Stimulated activated CD4-positive, alpha-beta T cell treated with anti-CD3 and anti-CD28 coated beads, TNF-alpha, amount 100 ng/mL, for 4 hours (primary cell): ENCODE measurements at places on chromosomes 4 and X.

DNA sequence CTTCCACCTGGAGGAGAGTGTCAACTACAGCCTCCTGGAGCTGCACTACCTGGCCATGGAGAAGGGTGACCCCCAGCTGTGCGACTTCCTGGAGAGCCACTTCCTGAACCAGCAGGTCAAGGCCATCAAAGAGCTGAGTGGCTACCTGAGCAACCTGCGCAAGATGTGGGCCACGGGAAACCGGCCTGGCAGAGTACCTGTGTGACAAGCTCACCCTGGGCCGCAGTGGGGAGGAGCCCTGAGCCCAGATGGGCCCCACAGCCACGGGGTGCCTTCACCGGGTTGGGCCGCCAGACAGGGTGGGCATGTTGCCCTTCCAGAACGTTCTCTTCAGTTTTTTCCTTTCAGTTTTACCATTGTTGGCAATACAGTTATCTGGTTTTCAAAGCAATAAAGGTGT, 15.2 kb upstream of the FAM47A start:
- no peak for DNase-seq

DNA sequence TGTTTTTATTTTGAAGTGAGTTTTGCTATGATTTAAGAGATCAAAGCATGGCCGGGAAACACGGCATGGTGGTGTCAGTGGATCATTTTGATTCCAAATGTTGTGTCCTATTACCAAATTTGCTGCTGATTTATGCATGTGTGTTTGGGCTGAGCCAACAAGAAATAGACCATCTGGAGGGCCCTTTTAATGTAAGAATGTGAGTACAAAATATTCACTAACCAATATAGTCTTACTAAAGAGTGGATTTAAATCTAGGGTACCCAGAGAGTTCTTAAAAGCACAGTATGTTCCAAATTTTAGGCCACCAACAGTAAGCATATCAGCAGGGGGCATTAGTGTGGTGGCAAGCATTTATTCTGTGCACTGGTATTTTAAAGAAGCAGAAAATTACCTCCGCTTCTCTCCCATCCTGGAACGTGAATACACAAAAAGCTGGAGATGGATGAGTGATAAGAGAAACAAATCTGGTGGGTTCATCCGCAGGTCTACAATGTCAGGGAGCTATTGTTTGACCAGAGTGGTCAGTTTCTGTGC, 444.4 kb upstream of the IGFBP7 start:
- no peak for DNase-seq

DNA sequence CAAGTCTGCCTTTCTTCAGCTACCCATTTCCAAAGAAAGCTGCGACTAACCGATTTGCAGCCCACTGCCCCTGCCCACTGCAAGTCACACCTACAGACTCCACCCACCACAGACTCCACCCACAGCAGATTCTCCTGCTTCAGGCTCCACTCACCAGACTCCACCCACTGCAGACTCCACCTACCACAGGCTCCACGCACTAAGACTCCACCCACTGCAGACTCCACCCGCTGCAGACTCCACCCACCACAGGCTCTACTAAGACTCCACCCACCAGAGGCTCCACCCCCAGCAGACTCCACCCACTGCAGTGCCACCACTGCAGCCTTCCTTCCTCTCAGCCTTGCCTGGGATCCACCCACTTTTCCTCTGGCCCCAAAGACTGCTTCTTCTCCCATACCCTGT, 41.3 kb downstream of the ABLIM2 start:
- DNase-seq: no peak

- no peak for DNase-seq
Measured at GRCh38 chr4:139624441-139625092, 41.1 kb upstream of the MGST2 start.

DNA sequence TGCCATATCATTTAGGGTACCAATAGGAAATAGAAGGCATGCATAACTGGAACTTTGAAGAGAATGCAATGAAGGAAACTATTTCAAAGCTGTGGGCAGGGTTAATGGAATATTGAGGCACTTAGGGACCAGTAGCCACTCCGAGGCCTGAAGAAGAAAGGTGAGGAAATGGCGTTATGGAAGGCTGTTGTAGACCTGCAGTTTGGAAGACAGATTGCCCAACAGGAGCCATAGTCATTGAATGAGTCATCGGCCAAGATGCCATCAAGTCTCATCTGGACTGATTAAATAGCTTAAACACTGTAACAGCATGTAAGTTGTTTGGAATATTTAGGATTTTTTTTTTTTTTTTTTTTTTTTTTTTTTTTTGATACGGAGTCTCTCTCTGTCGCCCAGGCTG, 11.6 kb downstream of the CXCL13 start:
- no peak for DNase-seq

DNA sequence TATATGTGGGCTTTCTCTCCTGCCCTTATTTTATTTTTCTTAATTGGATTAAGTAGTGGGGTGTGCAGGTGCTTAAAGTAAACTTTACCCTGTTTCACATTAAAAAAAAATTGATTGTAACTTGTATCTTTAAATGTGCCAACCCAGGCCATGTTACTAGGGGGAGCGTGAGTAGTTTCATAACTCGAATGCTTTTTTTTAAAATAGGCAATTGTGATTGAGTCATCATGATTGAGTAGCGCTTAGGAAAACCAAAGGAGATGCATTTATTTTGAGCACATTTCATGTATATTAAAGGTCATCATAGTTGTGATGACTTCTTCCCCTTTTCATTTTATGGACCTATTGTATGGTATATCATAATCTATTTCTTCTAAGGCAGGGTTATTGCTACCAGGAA, 32.2 kb downstream of the GPAT3 start:
- no peak for DNase-seq

GRCh38 chrX:153875391-153876111, 10.4 kb downstream of the L1CAM start:
- DNase-seq: peak; percentile 35

- no peak for DNase-seq
Measured at GRCh38 chr4:6307891-6308290, 38.2 kb downstream of the WFS1 start.

DNA sequence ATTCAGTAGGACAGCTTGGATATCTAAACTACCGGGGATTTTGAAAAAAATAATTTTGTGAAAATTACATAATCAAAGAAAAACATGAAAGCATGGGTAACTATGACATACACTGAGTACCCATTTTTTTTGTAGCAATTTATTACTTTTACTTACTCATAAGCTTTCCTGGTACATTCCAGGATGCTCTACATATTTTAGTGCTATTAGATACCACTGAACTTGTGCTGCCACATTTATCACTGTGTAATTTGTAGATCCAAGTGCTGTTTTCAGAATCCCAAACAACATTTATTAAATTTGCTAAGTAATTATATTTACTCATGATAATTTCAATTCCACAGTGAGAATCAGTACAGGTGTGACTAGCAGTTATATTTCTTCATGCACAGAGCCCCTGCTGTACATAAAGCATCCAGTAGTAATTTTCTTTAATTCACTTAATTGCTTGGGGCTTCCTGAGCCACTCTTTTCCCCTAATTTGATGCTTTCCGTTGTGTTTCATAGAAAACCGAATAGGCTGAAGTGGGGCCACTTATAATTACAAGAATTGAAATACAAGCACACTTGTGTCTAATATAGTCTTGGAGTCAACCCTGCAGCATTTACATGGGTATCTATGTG, 2254.4 kb downstream of the ARAP2 start:
- DNase-seq: no peak

DNA sequence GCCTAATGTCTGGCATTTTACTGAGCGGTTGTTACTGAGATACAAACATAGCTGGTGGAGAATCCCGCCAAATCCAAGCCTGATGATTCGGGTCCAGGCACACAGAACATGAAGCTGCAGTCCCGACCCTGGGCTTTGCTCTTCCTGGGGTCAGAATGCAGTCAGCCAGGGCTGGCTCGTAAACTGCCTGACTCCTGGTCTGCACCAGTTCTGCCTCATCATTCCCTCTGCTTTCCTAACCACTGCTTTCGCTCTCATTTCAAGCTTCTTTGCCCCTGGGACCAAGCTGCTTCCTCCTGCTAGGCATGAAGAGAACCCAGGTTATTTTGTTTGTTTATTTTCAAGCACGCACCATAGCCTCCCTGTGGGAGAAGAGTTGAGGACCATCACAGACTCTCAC, 39.3 kb downstream of the GATB start:
- DNase-seq: no peak

DNA sequence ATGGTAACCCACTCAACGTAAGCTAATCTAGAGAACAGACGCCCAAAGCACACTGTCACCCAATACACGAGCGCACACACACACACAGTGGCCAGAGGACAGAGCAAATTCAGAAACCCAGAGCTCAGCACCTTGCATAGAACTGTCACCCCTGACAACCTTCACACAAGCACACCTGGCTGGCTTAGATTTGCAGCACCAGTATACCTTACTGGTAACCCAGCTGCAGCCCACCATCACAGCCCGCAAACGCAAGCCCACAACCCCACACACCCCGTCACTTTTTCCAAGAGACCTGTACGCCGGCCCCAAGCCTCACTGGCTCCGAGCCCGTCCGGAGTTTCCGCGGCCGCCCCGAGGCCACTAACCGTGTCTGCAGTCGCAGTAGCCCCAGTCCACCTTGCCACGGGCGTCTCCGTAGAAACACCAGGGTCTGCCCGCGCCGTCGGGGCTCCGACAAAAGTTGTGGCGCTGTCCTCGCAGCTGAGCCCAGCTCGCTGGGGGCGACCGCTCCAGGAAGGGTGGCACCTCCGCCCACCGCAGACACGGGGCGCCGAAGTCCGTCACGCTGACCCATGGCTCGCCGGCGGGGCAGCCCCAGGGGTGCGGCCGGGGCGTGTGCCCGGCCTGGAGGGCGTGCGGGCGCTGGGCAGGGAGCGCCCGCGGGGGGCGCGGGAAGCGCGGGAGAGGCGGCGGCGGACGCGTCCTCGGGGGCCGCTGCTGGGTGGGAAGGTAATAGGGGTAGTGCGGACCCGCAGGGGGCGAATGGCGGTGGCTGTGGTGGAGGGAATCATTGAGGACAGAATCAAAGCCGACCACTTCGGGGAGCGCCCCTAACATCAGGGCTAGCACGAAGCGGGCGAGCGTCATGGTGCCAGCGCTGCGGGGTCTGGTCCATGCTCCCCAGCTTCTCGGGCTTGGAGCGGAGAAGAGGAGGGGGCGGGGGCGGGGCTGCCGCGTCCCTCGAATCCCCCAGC, 664 bp downstream of the PRSS12 start:
- DNase-seq: no peak

- DNase-seq: no peak
Measured at GRCh38 chr4:171239196-171239595, 574.0 kb upstream of the GALNTL6 start.

- DNase-seq: no peak
Measured at GRCh38 chr4:41081847-41082246, 132.5 kb downstream of the APBB2 start.

DNA sequence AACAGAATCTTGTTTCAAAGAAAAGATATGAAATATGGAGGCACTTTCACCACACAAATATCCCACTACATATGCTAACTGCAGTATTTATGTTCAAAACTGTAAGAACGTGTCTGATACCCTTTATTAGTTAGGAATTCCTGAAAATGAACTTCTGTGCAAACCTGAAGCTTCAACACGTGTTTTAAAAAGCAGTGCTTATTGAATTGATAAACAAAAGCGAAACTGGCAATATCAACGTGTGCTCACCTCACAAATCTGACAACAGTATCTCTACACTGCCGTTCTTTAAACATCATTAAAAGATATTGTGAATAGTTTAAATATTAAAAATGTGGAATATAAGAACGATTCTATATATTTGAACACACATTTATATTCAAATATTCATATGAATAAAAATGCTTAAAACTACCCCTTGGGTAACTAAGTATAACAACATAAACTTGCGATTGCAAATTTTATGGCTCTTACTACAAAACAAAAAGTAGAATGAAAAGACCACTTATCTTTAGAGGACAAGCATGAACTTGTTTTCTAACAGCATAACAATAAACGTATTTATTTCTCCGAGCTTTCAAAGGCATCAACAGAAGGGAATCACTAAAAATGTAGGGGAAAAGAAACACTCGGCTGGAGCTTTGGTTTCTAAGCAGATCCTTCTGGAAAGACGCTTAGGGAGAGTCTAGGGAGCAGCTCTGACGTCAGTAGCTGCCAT, at the start of gene LRP2BP:
Gene LRP2BP, minus strand, starts transcription at position 687 of the 718 bp plus-strand sequence. CDS start 17,738 bp downstream, outside the sequence.
- DNase-seq: no peak

DNA sequence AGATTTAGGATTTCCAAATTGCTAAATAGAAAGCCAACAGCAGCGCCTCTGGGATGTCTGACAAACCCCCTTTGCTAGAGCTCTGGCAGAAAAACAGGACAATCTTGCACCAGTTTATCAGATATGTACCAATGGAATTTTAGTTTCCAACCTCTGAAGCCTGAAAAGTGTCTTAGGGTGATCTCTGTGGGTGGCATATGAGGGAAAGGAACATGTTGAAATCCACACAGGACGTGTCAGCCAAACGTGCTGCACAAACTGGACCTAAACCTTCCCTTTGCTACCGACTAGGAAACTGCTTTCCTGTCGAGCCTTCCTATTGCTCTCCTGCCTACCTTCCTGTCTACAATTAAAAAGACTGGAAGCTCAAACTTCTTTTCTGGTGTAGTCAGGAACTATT, 53.5 kb downstream of the REELD1 start:
- DNase-seq: no peak

- DNase-seq: no peak
Measured at GRCh38 chrX:153905481-153906095, 1.1 kb downstream of the AVPR2 start.

GRCh38 chr4:169925678-169926077, 100.5 kb downstream of the MFAP3L start:
- no peak for DNase-seq

GRCh38 chrX:70183091-70183490, 5.8 kb downstream of the DGAT2L6 start:
- no peak for DNase-seq

DNA sequence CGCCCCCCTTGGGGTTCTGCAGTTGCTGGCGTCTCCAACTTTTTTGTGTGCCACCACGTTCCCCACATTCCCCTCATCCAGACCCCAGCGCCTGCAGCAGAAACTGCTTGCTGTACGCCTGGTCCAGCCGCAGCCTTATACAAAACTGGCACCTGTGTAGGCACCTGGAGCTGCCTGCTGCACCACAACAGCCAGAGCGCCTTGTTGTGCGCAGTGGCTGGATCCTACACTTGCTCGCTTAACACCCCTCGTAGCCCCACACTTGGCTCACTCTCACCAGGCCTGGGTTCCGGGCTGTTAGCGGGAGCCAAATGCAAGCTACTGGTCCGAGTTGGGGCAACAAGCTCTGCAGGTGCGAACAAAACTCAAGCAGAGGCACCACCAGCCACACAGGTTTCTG, 136.8 kb downstream of the TECRL start:
- DNase-seq: no peak

DNA sequence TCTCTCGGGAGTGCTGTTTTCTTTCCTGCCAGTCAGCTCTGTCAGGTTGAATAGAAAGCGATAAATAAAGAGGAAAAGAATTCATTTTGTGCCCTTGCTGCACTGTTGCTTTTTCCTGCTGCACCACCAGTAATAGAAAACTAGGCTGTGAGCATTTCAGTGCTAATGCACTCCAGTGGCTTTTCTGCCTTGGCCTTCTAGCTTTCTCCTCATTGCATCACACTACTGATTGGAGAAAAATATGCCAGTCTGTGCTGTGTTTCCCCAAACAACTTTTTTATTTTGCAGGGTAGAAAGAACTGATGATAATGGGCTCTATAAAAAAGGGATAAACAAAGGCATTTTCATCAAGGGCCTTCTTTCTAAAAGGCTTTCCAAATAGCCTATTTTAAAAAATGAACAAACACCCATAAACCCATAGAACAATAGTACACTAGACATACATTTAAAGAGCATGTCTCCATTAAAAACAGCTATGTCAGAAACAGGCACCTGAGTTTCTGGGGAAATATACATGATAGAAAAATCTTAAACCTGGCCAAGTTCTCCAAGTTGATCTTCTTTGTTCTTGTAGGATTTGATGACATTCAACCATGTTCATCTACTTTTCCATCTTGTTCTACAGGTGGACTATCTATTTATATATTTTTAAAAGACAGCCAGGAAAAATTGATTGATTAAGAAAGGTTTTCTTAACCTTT, 86.3 kb downstream of the GPRIN3 start:
- DNase-seq: no peak
